ENCODE measurements at places on chromosomes 4 and X.

DNA sequence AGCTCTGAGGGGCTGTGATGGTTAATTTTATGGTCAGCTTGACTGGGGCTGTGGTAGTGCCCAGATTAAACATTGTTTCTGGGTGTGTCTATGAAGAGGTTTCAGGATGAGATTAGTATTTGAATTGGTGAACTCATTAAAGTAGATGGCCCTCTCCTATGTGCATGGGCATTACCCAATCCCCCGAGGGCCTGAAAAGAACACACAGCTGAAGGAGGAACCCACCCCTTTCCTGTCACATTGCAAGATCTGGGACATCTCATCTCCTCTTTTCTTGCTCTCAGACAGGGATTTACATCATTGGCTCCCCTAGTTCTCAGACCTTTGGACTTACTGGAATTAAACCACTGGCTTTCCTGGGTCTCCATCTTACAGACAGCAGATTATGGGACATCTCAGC lies 29.4 kb upstream of the NDP start:
- DNase-seq, result no peak

- DNase-seq, result no peak
These were observed 125.5 kb upstream of the JADE1 start for GRCh38 chr4:128684016-128684415.

DNA sequence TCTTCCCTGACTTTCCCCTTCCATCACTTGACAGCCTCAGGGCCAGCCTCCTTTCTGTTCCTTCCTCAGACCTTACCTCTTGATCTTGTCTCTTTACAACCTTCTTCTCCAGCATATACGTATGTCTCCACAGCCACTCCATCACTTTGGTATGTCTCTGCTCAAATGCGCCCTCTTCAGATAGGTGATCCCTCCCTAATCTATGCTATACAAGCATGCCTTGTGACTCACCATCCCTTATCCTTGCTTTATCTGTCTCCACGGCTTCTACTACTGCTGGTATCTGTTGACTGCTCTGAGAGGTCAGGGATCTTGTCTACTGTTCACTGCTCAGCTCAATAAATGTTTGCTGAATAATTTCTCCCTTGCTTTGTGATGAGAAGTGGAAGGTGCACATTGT lies 9.0 kb downstream of the ARAP2 start:
- DNase-seq, result no peak

GRCh38 chrX:136828830-136829229 lies 48.1 kb upstream of the ARHGEF6 start:
- DNase-seq, result no peak

GRCh38 chrX:8364369-8365141 lies 100.1 kb upstream of the VCX3B start:
- peak; percentile 17 for DNase-seq

DNA sequence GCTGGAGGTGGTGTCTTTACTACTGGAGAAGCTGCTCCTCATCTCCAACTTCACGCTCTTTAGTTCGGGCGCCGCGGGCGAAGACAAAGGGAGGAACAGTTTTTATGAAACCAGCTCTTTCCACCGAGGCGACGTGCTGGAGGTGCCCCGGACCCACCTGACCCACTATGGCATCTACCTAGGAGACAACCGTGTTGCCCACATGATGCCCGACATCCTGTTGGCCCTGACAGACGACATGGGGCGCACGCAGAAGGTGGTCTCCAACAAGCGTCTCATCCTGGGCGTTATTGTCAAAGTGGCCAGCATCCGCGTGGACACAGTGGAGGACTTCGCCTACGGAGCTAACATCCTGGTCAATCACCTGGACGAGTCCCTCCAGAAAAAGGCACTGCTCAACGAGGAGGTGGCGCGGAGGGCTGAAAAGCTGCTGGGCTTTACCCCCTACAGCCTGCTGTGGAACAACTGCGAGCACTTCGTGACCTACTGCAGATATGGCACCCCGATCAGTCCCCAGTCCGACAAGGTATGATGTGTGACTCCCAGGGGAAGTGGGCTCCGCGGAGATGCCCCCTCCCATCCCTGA lies 634 bp downstream of the LRAT start:
- no peak for DNase-seq

DNA sequence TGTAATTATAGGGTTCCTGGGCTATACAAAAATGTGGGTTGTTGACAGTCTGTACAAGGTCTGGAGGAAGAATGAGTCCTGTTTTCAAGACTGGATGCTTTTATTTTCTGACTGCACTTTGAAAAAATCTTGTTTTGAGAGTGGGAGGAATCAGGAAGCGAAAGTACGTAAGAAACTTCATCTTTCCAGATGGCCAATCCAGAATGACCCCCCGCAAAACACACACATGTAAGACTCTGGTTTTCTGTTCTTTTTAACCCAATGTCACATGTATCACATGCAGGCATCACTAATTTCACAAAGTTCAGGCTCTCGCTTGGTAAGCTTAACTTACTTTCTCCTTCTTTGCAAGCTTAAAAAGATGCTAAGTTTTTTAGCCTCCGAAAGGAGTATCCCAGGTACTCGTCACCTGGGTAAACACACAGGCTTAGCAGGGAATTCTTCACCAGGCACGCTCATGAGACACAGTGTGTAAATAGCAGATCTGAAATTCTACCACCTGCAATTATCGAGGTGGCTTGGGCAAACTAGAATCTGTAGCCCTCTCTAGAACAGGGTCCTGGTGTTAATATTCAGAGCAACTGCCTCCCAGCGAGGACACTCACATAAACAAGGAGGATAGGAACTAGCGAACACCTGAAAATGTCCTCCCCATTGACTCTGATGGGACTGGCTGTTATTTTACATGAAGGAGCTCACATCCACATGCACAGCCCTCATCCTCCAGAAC lies 90.7 kb downstream of the NSUN7 start:
- no peak for DNase-seq

- no peak for DNase-seq
These were observed 56.7 kb downstream of the PCDH19 start for GRCh38 chrX:100353326-100353725.

DNA sequence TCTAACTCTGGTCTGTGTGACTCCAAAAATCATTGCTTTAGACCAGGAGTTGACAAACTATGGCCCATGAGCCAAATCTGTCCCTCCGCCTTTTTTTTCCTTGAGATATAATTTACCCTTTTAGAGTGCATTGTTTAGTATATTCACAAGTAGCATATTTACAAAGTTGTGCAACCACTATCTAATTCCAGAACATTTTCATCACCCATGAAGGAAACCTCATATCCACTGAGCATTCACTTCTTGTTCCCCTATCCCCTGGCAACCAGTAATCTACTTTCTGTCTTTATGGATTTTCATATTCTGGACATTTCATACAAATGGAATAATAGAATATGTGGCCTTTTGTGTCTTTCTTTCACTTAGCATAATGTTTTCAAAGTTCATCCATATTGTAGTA lies 67.4 kb upstream of the CITED1 start:
- no peak for DNase-seq

GRCh38 chrX:22060415-22061280 lies 28.5 kb downstream of the PHEX start:
- no peak for DNase-seq

GRCh38 chrX:619812-620531 lies 10.6 kb upstream of the SHOX start:
- DNase-seq, result no peak

DNA sequence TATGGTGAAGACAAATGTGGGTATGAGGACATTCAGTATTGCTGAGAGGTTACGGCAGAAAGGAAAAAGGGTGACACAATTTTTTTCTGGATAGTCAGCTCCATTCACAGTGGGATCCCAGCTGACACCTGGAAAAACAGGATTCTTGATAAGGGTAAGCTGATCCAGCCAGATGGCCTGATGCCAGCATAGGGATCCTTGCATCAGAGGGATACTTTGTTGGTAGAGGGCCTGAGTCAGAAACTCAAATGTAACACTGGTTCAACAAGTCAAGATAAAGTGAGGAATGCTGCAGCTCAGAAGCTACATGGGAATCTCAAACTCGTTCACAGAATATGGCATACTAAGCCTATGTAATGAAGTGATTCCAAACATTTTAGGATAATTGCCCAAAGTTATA lies 726.7 kb downstream of the C4orf33 start:
- DNase-seq, result no peak

DNA sequence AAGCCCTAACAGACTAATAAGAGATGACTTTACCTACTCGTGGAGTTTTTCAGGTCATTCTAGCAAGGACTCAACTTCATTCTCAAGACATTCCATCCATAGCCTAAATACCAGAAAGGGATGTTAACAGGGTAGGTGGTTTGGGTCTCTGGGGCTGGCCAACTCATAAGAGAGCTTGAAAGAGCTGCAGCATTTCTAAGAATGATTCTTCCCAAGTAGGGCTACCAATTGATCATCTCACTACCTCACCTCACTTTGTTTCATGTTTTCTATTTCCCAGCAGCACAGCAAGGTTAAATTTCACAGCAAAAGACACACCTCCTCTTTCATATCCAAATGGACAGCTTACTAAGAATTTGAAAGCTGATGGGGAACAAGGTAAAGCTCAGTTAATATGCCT lies 614.8 kb upstream of the DIPK2B start:
- DNase-seq, result no peak

- DNase-seq, result no peak
These were observed 632 bp upstream of the PCDH7 start for GRCh38 chr4:30719454-30720020.

- DNase-seq, result no peak
These were observed 184.9 kb downstream of the PCDH18 start for GRCh38 chr4:137347371-137347770.

DNA sequence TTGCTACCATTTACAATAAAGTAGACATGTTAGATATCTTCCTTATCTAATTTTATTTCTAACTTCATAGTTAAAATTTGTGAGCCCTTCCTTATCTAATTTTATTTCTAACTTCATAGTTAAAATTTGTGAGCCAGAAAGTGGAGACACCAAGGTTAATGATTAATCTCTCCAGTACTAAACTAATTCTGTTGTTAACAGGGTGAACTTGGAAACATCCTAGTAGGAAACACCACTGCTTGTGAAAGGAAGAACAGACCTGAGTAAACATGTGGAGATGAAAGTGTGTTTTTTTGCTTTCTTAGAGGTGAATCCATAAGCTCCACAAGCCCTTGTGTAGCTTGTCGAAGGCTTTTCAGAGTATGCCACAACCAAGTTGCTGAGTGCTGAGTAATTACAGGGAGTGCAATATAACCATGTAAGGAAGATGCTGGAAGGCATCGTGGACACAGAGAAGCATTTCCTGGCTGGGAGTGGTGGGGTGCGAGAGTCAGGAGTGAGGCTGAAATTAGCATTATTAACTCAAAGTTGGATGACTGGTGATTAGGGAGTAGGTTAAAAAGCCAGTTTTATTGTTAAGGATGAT lies 118.6 kb upstream of the NEIL3 start:
- DNase-seq, result no peak

DNA sequence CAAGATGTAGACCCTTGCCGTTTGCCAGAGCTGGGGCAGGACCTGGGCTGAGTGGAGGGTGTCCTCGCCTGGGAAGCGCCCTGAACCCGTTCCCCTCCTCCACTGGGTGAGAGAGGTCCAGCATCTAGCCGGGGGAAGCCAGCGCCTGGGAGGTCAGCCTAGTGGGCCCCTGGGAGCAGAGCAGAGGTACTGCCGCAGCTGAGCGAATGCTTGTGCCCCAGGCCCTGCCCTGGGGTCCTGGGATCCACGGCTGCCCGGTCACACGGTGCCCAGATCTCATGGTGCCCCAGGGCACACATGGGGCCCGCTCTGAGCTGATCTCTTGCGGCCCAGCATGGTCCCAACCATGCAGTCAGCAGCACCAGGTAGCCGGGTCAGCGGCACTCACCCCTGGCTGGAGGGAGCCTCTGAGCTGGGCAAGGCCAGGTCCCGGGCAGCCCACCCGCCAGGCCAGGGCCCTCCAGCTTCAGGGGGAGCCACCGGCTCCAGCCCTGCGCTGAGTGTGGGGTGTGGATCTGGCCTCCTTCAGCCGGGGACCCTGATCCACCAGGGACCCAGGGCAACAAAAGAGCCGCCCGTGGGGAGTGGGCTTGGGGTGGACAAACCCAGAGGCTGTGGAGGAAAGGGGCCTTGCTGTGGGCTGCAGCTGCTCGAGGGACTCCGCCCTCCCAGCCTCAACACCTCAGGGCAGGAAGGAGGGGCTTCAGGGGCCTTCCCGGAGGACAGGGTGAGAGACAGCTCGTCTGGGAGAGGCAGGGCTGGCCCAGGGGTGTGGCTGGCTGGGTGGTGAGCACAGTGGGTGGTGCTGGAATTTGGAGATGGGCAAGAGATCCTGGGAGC lies 4.1 kb upstream of the CPLX1 start:
- no peak for DNase-seq

GRCh38 chr4:163384434-163384833 lies 40.7 kb downstream of the NPY5R start:
- DNase-seq, result no peak

GRCh38 chrX:47285836-47286320 lies 53.1 kb downstream of the USP11 start:
- DNase-seq, result no peak

DNA sequence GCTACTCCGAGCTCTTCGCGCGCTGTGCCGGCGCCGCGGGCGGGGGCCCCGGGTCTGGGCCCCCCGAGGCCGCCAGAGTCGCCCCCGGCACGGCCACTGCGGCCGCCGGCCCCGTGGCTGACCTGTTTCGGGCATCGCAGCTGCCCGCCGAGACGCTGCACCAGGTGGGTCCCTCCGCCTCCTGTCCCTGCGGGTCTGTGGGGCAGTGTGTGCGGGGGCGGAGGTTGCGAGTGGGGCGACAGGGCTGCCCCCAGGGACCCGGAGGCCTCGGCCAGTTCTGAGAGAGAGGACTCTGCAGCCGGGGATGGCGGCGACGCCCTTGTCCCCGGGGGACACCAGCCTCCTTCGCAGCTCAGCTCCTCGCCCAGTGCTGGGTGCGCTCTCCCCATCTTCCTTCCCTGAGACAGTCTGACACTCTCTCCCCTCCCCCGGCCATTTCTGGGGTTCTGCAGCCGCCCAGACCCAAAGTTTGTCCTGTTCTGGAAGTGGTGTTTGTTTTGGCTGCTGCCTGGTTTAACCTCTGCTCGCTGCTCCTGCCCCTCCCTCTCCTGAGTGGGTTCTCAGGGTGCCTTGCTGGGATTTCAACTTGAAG lies 609 bp downstream of the REPS2 start:
- DNase-seq, result no peak

DNA sequence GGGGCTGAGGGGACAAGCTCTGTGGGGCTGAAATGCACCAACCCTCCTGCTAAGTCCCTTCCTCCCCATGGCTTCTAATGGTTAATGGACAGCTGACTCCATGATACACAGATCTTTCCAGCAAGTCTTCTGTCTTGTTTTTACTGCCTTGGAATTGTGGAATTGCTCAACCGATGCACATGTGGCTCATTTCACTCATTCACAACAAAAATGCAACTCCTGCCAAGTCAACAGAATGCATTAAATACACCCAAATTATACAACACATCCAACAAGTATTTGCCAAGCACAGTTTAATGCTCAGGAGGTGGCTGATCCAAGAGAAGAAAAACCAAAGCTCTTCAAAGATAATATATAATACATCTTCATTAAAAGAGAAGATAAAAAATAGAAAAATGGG lies 61.9 kb upstream of the PAGE4 start:
- no peak for DNase-seq

GRCh38 chr4:186658657-186659056 lies 65.0 kb downstream of the FAT1 start:
- DNase-seq, result no peak

- DNase-seq, result no peak
These were observed 134.5 kb downstream of the ARHGAP6 start for GRCh38 chrX:11531226-11531625.
